NCI-H2171 (cell line): ENCODE measurements at places on chromosomes 7 and 10.

DNA sequence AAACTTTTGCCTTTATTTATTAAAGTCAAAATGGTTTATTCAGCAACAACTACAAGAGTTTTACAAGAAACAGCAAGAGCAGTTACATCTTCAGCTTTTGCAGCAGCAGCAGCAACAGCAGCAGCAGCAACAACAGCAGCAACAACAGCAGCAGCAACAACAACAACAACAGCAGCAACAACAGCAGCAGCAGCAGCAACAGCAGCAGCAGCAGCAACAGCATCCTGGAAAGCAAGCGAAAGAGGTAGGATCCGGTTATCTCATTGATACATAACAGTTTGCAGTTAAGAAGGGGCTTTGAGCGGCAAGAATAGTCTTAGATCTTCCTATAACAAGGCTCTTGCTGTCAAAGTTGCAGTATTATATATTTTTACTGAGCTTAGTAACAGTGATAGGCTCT lies 215.1 kb downstream of the FOXP2 start:
- DNase-seq, result no peak

DNA sequence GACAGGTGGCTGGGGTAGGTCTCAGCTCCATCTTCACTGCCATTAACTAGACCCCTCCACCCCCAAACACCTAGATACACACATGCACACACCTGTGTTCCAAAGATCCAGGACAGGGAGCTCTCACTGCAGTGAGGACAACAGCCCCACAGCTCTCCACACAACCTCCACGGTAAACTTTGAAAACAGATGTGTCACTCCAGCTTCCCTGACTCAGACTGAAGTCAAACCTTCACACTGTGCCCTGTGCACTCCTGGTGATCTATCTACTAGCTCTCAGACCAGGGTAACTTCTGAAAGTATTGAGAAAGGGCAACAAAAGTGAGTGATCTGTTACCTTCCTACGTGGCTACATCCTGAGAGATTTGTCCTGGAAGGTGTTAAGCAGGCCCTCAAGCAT lies 519.8 kb downstream of the XPNPEP1 start:
- DNase-seq, result no peak

DNA sequence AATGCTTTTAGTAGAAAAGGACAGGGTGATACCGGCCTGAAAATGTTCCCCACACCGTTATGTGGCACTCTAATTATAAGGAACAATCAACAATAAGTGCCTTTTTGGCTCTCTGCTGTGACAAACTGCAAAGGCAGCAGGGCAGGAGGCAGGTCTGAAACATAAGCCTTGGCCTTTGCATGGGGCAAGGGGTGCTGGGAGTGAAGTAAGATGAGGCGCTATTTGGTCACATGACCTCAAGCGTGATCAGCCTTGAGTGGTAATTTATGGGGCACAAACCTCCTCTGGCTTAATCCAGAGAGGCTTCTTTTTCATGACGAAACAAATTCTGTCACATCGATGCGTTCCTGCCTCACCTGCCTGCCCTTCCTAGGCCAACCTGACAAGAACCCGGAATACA lies 202.7 kb downstream of the TAX1BP1 start:
- DNase-seq, result no peak

DNA sequence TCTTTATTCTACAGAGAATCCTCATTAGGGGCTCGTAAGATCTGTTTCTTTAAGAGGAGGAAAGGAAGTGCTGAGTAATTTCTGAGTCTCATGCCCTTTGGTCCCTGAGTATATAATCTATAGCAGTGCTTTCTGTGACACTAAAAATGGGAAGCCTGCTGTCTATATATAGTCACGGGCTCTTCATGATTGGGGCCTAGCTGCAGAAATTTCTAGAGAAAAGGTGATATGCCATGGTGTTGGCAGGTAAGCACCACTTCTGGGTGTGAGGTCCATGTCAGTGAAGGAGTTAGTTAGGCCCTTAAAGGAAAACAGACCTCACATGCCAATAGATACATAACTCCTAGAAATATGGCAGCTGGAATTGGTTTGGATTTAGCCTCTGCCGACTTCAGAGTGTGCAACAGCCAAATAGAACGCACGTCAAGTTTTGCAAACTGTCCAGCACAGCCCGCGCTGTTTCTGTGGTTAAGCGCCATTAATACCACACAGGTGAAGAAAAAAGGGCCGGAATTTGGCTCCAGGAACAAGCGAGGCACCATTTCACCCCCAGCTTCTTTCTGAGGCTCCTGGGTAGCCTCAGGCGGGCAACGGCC lies 123.2 kb downstream of the TACC2 start:
- no peak for DNase-seq
